ENCODE measurements at places on chromosomes 7 and 10.

DNA sequence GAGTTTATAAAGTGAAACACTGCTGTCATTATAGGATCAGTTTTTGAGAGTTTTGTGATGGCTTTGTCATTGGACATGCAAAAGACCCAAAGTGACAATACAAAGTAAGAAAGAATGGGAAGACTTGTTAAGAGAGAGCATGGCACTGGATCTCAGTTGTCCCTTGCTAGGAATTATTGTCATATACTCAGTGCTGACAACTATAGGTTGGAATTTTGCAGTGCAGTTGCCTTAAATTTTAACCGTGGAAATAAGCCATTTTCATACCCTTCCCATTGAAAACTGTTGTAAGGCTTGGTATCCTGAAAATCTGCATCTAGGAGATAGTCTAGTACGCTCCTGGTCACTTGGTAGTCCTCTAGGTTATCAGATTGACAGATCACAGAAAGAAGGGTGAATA is 1156.7 kb downstream of the GATA3 start:
- DNase-seq: no peak

GRCh38 chr7:137642472-137642871 is 204.3 kb downstream of the DGKI start:
- DNase-seq: no peak

DNA sequence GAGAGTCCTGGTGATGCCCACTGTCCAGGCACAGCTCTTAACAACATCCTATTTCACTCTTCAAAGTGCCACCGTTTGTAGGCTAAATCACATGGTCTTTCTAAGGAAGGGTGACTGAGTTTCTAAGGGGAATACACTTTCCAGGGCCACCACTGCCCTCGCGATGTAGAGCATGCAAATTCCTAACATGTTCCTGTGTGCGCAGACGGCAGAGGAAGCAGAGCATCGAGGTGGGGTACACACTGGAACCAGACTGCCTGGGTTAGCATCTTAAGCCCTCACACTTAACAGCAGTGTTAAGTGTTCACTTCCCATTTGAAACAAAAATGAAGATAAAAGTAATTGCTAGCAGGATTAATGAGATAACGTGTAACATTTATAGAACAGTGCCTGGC is 3.0 kb downstream of the VOPP1 start:
- DNase-seq: no peak

GRCh38 chr7:151424799-151425198 is 15.0 kb upstream of the WDR86 start:
- no peak for DNase-seq

- no peak for DNase-seq
Observed at GRCh38 chr7:143331179-143331801, 15.4 kb downstream of the CLCN1 start.

Data from activated gamma-delta T cell (primary cell).